ENCODE measurements at places on chromosomes 1 and 21.

GRCh38 chr1:17148950-17149608, 29.8 kb upstream of the PADI2 start:
- no peak for DNase-seq

- DNase-seq: no peak
Measured at GRCh38 chr1:67980028-67980427, 70.4 kb downstream of the DIRAS3 start.

DNA sequence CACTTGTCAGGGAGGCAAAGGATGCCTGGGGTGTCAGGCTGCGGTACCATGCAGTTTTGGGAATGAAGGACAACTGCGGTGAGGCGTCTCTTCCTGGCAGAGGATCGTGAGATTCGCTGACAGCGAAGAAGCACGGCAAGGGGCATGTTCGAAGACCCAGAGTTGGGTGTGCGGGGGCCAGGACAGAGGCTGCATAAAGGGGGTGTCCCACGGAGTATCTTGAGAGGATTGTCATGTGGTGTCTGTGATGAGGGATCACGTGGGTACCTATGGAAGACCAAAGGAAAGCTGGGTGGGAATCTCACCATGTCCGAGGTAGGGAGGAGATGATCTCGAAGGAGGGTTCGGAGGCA, 372 bp downstream of the SLC25A44 start:
- DNase-seq: no peak

- no peak for DNase-seq
Measured at GRCh38 chr1:31984419-31985347, 29.0 kb upstream of the KHDRBS1 start.

GRCh38 chr1:187474336-187474735, 645.6 kb downstream of the PLA2G4A start:
- DNase-seq: no peak

DNA sequence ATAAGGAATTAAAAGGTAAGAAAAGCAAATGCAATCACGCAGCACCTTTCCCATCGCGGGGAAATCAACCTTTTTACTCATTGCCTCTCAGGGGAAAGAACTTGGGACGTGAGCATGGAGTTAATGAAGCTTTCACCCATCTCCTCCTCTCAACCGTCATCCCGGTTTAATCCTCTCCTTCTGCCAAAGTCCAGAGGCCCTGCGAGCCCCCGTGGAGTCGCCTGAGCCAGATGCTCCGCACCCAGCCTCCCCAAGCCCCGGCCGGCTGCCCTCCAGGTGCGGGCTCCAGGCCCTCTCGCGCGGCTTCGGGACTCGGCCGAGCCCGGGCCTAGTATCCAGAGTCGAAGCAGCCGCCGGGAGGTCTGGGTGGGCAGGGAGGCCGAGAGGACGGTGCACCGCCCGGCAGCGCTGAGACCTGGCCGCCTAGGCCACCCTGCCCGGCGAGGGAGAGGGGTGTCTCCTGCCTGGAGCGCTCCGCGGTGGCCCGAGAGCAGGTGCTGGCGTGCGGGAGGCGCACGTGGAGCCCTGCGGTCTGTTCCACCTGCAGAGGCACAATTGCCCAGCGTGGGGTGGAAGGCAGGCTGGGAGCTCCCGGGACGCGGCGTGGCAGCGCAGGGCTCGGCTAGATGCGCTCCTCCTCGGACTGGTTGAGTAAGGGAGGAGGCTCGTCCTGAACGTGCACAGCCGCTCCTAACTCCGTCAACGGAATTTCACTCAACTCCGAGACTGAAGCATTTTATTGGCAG, 218.5 kb downstream of the SDCCAG8 start:
- no peak for DNase-seq

- DNase-seq: no peak
Measured at GRCh38 chr1:187516874-187517273, 688.1 kb downstream of the PLA2G4A start.

DNA sequence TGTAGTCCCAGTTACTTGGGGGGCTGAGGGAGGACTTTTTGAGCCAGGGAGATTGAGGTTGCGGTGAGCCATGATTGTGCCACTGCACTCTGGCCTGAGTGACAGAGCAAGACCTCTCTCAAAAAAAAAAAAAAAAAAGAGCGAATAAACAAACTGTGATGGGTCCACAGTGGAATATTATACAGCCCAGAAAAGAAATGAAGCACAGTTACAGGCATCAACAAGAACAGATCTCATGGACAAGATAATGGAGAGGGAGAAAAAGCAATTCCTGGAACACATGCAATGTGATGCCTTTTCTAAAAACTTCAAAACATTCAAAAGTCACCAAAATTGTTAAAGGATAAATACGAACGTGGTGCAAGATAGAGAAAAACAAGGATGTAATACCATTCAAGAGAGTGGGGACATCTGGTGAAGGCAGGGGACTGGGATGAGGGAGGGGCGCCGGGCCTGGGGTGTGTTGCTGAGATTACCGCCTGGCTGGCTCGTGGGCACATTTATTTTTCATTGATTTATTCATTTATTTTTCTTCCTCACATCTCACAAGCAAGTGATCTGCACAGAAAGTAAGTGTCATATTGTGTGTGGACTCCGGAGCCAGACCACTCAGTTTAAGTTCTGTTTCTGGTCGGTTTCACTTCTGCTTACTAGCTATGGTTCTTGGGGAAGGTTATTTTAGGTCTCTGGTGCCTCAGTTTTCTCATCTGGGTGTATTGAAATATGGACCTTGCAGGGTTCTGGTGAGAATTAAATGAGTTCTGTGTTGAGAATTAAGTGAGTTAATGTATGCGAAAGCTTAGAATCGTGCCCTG, 30.1 kb downstream of the ABCG1 start:
- DNase-seq: no peak

All from stimulated activated CD8-positive, alpha-beta memory T cell treated with anti-CD3 and anti-CD28 coated beads, Interleukin-15, amount 100 ng/mL, for 48 hours (primary cell).